KG1 (cell line): ENCODE measurements at places on chromosomes 2 and 18.

- DNase-seq = no peak
These were observed 21.2 kb downstream of the ALS2 start for GRCh38 chr2:201759567-201759966.

- no peak for DNase-seq
These were observed 561.0 kb downstream of the ARHGAP15 start for GRCh38 chr2:143690235-143690634.

DNA sequence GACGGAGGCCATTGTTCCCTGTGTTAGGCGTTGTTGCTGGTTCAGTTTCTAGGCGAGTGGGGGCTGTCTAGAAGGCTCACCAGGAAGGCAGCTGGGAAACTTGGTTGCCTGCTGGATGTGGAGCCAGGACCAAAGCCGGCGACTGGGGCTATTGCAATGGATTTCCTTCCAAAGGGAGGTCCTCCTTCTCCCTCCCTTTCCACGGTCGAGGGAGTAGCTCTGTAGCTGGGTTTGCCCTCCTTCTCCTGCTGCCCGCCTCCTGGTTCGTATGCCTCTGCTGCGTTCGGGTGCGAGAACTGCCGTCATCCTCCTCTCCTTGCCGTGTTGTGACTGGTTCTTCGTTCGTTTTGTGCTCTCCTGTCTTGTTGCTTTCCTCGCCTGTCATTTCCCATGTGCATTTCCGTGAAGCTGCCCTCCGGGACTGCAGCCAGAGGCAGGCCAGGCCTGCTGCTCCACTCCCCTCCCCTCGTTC is 203.4 kb downstream of the NEDD4L start:
- no peak for DNase-seq

DNA sequence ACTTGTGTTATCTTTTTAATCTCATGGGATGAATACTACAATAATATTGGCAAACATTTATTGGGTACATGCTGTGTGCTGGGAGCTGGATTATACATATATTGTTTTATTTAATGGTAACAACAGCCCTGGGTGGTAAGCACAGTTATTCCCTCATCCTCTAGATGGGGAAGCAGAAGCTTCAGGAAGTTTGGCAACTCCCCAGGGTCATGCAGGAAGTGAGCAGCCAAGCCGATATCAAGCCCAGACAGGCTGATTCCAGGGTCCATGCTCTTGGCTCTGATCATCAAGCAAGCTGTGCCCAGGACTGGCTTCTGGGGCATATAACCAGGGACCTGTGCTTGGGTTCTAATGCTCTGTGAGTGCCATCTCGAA is 155.8 kb downstream of the ZNF516 start:
- no peak for DNase-seq

- DNase-seq = no peak
These were observed 57.6 kb downstream of the TTC21B start for GRCh38 chr2:165895974-165896373.

GRCh38 chr18:54197747-54198411 is 26.6 kb downstream of the MBD2 start:
- no peak for DNase-seq

DNA sequence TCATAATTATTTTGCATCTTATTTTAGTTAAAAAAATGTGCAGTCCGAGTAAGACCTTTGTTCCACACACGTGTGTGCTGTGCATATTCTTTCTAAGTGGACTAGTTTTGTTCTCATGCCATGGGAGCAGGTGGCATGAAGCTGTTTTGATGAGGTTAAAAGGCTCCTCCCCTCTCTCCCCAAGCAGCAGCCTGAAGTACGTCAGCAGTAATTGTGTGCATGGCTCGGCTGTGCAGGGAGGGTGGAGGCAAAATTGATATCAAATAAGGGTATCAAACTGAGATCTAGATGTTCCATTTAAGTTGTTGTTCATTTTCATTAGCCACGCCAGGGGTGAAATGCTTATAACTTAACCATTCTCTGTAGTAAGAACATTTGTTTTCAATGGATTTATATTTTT is at the start of gene NYAP2:
Gene NYAP2, plus strand, starts transcription at position 207 of the 400 bp plus-strand sequence. CDS start 9,171 bp downstream, outside the sequence.
- no peak for DNase-seq

DNA sequence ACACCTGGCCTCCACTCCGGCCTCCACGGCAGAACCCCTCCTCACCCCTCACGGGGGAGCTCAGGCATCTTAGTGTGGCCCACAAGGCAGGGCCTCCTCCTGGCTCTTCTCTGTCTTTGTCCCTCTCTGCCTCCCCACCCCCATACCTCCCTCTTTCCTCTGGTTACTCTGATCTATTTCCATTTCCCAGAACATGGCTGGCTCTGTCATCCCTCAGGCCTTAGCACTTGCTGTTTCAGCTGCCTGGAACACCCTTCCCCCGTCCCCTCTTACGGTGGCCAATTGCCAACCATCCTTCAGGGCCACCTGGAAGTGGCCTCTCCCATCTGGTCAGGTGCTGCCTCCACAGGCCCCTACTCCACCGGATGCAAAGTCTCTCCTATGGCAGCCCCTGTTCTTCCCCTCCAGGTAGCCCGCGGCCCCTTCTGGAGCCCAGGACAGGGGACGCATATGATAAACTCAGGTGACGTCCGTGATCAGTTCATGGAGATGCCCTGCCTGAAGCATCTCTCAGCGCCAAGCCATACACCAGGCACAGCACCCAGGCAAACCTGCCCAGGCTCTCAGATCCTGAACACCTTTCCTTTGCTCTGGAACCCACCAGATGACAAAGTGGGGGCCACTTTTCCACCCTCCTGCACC is 3.6 kb upstream of the ECEL1 start:
- DNase-seq = no peak
